ENCODE measurements at places on chromosomes 11 and 22.

DNA sequence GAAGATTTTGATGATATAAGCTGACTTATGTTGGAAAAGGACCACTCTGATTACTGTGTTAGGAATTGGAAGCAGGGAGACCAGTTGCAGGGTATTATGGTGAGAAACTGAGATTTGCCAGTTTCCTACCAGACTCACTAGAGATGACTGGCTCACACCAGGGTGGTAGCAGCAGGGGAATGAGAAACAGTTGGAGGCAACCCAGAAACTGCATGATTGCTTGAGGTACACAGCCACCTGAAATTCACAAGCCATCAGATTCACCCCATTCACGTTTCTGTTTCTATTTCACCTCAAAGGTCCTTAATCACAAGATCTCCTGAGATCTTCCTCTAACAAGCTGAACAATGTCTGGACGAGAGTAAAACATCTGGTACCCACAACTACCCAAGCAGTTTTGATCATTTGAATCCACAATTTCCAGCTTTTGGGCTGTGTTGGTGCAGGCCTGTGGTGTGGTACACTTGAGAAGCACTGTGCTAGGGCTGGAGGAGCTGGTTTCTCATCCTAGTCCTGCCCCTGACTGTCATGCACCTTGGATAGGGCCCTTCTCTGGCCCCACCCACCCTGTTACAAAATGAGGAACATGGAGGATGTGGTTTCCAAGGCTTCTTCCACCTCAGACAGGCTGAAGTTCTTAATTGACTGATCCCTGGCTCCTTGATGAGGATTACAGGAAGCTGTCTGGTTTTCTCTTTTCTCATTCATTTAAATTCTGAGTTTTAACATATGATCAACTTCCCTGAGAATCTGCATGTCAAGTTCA is 233.4 kb downstream of the INSC start:
- no peak for DNase-seq

- DNase-seq: peak; percentile 21
Measured at GRCh38 chr11:72411623-72412419, 22.5 kb downstream of the CLPB start.

GRCh38 chr22:46122980-46123693 is 27.2 kb upstream of the PPARA start:
- DNase-seq: no peak

DNA sequence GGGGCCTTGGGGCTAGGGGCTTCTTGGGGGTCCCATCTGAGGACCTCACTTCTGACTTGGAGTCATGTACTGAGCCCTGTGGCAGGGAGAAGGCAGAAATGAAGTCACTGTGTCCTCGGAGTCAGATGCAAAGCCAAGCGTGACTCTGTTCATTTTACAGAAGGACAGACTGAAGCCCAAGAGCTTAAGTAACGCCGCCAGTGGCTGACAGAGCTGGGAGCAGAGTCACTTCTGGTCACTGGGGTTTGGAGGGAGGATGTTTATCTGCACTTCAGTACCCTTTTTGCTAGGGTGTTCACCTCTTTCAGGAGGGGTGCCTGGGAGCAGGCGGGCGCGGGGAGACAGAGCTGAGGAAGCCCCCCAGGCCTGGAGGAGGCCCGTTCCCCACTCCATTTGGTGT is 10.7 kb downstream of the CD6 start:
- DNase-seq: no peak

DNA sequence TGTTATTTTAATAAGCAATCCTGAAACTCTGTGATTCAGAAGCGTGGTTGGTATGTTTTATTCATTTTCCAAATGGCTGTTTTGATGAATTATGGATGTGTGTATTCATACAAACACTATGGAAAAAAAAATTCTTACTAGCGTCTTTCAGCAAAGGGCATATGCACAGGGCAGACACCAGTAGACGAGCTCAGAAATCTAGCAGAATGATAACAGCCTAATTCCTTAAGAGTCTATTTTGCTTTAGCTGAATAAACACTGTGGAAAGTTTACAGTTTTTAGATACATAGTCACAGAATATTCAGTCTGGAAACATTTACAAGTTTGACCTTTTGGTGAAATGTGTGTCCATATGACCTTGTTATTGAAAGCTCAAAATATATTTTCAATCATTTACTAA is 418.8 kb upstream of the LUZP2 start:
- DNase-seq: no peak

GRCh38 chr22:20116376-20116950 is 559 bp downstream of the RANBP1 start:
- DNase-seq: no peak

DNA sequence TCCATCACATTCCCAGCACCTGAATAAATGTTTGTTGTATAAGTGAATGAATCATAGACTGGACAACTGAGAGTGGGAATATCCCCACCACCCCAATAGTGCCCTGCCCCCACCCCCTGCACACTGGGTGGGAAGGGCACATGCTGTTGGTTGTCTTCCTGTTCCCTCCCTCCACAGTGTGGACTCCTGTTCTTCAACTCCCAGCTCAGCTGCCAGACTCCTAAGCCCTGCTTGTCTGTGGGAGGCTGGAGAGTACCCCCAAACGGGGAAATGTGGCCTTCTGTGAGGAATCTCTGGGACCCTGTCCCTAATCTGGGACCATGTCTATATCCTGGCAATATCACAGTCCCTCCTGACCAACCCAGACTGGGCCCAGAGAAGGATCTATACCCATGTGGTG is 5.5 kb upstream of the MYOD1 start:
- no peak for DNase-seq

DNA sequence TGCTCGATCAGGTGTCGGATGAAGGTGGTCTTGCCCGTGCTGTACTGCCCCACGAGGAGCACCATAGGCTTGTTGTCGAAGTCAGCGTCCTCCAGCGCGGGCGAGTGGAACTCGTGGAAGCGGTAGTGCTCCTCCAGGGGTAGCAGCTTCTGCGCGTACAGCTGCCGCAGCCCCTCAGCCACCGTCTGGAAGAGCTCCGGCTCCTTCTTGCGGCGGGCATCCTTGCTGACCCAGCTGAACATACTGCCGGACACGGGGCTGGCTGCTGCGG is 263 bp downstream of the EHD1 start:
- no peak for DNase-seq

DNA sequence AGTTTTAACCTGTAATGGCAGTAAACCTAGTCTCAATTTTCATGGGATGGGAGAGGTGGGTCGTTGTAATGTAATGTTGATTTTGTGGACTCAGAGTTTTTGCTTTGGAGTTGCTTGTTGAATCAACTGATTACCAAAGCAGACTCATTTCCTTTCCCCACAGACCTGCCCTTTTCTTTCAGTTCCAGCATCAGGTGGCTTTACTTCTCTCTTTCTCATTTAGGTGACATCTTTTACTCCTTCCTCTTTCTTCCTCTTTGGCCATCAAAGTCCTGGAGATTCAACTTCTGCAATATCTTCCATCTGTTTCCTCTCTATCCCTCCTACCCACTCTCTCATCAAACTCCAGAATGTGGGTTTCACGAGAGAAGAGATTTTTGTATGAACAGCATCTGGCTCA is 313.9 kb downstream of the TMEM135 start:
- DNase-seq: no peak

GRCh38 chr11:85759915-85760314 is 51.0 kb downstream of the SYTL2 start:
- no peak for DNase-seq

- peak; percentile 70 for DNase-seq
Measured at GRCh38 chr22:38243007-38243765, 29.6 kb downstream of the TMEM184B start.

- no peak for DNase-seq
Measured at GRCh38 chr11:47913529-47914244, 65.5 kb upstream of the NUP160 start.

DNA sequence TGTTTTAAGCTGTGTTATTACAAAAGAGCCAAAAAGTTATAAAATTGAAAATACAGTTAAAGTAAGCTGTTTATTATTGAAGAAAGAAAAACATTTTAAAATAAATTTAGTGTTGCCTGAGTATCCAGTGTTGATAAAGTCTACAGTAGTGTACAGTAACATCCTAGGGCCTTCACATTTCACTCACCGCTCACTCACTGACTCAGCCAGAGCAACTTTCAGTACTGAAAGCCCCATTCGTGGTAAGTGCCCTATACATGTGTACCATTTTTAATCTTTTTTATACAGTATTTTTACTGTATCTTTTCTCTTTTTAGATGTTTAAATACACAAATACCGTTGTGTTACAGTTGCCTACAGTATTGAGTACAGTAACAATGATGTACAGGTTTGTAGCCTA is 35.0 kb downstream of the POLD3 start:
- DNase-seq: no peak

- no peak for DNase-seq
Measured at GRCh38 chr11:17954395-17955252, 58.2 kb downstream of the SERGEF start.

- peak; percentile 71 for DNase-seq
Measured at GRCh38 chr11:63813035-63813562, at the start of gene SPINDOC. Gene SPINDOC, plus strand, starts transcription at chr11:63813456. Its CDS starts 231 bp downstream, at chr11:63813687.

DNA sequence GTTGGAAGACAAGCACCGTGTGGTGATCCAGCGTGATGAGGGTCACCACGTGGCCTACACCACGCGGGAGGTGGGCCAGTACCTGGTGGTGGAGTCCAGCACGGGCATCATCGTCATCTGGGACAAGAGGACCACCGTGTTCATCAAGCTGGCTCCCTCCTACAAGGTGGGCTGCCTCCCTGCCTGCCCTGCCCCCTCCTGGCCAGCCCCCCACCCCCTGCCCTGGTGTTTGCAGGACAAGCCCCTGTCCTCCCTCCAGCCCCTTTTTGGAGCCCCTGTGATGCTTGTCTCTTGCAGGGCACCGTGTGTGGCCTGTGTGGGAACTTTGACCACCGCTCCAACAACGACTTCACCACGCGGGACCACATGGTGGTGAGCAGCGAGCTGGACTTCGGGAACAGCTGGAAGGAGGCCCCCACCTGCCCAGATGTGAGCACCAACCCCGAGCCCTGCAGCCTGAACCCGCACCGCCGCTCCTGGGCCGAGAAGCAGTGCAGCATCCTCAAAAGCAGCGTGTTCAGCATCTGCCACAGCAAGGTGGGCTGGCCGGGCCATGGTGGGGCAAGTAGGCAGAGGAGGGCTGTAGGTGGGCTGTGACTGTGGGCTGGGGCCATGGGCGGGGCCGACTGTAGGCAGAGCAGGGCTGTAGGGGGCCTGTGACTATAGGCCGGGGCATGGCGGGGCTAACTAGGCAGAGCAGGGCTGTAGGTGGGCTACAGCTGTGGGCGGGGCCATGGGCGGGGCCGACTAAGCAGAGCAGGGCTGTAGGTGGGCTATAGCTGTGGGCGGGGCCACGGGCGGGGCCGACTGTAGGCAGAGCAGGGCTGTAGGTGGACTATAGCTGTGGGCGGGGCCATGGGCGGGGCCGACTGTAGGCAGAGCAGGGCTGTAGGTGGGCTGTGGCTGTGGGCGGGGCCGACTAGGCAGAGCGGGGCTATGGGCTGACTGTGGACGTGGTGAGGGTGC is 13.6 kb downstream of the MUC2 start:
- DNase-seq: no peak

DNA sequence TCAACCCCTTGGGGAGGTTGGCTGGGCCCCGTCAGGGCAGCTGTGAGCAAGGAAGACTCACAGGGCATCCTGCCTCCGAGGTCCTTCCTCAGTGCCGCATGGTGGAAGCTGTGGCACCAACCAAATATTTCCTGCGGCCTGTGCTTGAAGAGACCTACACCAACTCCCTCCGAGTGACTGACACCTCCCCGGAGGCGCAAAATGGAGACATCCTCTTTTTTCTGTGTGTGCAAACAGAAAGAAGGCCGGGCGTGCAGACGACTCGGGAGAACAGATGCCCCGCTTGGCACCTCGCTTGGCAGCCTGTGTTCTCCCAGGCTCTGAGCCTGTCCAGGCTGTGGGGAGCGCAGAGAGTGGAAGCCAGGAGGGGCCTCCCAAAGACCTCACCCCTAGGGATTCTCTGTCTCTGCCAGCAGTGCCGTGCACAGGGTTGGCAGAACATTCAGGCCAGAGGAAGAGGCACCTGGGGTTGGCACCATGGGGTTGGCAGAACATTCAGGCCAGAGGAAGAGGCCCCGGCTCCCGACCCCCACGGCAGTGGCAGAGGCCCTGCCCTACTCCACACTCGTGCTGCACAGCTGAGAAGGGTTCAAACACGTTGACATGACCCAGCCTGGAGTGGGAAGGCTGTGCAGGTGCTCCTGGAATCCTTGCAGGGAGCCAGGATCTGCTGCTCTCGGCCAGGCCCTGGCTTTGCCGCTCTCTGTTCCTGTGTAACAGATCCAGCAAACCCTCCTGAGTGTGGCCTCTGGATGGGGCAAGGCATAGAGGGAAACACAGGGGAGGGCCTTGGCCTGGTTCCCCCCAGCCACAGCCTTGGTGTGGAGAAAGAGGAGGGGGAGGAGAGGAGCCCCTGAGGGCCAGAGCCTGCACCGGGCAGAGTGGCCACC is 805.5 kb downstream of the BRD1 start:
- no peak for DNase-seq

- DNase-seq: no peak
Measured at GRCh38 chr11:120520091-120520822, 8.7 kb downstream of the GRIK4 start.

DNA sequence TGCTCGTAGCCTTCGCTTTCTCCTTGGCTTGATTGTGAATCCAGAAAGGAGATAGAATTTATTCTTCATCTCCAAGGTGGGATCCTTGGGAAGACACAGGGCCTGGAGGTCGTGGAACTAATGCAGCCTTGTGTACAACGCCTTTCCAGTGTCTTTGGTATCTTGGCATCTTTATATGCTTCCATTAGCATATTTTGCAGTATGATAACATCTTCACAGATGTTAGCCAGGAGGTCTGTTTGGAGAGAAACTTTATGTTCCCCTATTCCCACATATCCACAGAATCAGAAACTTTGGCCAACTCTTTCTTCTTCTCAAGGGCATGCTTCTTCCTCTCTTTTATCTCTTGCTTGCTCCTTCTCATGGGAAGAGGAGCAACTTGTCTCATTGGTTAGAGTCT is 101.2 kb downstream of the TRIM44 start:
- DNase-seq: no peak

- no peak for DNase-seq
Measured at GRCh38 chr11:78795621-78796261, 221.1 kb upstream of the NARS2 start.

GRCh38 chr11:47161890-47162289 is 14.8 kb downstream of the ARFGAP2 start:
- no peak for DNase-seq

- DNase-seq: no peak
Measured at GRCh38 chr11:6736495-6737121, 35.2 kb downstream of the OR2AG2 start.

DNA sequence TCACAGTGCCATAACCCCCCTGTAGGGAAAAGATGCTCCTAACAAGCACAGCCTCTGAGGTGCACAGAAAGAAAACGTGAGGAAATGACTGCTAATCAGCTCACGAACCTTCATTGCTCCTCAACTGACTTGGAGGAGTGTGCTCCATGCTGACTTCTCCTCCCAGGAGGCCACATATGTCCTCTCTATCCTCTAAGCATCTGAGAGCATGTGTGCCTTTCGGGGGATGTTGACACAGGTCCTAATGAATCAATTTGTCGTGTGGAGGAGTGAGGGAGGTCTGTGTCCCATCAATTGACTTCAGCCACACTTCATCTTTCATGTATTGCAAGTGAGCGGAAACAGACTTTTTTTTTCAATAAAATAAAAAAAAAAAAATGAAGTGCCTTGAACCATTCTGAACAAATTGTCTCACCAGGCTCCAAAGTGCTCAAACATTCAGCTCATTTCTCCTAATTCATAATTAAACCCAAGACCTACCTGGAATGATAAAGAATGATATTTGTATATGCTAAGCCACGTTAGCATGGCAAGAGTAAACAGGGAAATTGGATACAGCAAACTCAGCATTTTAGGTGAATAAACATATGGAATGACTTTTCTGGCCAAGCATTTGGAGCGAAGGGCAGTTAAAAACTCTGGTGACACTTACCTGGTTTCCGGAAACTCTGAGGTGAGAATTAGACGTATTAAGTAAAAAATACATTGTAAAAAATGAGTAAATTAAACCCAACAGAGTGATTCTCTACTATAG is 317.6 kb upstream of the FAT3 start:
- no peak for DNase-seq

Measured in neural crest cell (in vitro differentiated cells).